ENCODE measurements at places on chromosomes 16 and 17.

GRCh38 chr17:58041161-58041560 is 34.1 kb upstream of the SRSF1 start:
- DNase-seq, result no peak

- no peak for DNase-seq
Measured at GRCh38 chr17:42155614-42156045, 841 bp upstream of the RAB5C start.

GRCh38 chr16:1466968-1467521 is 7.8 kb downstream of the CLCN7 start:
- DNase-seq, result no peak

DNA sequence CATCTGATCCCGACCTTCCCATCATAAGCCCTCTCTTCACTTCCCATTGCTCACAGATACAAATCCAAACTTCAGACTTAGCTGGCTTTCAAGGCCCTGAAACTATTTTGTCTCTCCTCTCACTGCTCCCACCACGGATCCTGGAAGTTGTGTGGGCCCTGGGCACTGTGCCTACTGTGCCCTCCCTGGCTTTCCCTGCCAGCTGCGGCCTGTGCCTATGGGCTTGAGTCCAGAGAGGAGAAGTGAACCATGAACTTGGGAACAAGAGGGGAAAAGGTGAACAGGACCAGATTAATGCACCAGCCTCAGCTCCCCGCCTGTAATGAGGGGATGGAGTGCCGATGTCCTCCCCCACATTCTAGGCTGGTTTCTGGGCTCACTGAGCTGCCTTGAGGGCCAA is 18.9 kb upstream of the KCNJ12 start:
- DNase-seq, result no peak

GRCh38 chr16:2273484-2273883 is 5.6 kb upstream of the RNPS1 start:
- no peak for DNase-seq

GRCh38 chr17:13562271-13562800 is 39.4 kb downstream of the HS3ST3A1 start:
- no peak for DNase-seq

GRCh38 chr16:60463986-60464385 is 1572.3 kb downstream of the CDH8 start:
- DNase-seq, result no peak

DNA sequence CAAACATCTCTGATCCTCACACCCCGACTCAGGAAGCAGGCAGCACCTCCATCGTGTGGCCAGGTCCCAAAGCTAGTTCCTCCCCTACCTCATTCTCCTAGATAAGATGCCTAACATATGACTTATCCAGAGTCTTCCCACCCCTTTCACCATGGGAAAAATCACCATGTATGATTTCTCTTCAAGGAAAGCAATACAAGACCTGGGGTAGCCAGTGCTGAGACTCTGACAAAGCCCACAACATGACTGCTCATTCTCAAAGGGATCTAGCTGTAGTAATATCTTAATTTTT is 45.1 kb downstream of the CMTM4 start:
- no peak for DNase-seq

DNA sequence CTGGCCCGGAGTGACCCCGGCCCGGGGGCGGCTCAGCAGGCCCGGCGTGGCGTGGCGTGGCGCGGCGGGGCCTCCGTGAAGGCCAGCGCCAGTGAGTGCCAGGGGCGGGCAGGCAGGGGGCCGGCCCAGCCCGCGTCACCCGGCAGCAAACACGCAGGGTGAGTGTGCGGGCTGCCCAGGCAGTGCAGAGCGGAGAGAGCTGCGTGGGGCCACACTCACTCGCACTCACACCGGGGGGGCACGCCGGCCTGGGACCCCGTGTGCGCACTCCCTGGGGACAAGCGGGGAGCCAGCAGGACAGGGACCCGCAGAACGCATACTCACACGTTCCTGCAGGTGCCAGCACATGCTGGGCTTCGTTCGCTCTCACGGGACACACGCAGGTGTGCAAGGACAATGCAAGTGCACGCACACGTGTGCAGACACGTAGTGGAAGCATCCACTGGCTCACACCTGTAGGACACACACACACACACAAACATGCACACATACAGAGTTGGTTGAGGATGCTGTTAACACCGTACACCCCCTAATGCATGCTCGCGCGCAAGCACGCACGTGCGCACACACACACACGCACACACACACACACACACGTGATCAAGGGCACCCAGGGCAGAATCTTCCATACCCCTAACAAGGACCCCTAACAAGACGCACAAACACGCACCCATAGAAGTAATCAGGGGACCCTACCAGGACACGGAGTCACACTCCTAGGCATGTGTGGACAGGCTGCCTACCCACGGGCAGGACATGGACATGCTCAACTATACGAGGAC is 7.7 kb downstream of the USP6 start:
- no peak for DNase-seq

- no peak for DNase-seq
Measured at GRCh38 chr17:47318197-47318918, 5.4 kb upstream of the EFCAB13 start.

DNA sequence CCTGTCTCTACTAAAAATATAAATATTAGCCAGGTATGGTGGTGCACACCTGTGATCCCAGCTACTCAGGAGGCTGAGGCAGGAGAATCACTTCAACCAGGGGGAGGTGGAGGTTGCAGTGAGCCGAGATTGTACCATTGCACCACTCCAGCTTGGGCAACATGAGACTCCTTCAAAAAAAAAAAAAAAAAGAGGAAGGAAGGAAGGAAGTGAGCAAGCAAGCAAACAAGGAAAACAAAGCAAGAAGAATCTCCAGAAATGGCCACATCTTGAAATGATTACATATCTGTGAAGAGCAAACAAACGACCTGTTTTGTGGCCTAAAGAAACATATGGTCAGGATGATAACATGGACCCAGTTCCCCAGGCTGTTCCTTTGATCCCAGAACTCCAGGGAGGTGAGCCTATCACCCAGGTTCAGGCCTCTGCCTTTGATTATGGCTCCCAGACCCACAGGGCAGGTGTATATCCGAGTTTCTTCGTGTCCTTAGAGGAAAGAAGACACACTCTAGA is 8.9 kb downstream of the ACOX1 start:
- no peak for DNase-seq

DNA sequence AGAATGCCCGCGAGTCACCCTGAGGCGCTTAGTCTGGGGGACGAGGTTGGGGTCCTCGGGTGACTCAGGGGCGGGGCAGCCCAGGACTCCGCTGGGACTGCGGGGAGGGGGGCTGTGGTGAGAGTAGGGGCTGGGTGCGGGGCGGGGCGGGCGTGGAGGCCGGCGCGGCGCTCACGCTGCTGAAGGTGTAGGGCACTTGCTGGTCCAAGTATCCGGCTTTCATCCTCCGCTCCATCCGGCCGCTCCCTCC is 832 bp downstream of the ETV4 start:
- DNase-seq, result peak; percentile 25

DNA sequence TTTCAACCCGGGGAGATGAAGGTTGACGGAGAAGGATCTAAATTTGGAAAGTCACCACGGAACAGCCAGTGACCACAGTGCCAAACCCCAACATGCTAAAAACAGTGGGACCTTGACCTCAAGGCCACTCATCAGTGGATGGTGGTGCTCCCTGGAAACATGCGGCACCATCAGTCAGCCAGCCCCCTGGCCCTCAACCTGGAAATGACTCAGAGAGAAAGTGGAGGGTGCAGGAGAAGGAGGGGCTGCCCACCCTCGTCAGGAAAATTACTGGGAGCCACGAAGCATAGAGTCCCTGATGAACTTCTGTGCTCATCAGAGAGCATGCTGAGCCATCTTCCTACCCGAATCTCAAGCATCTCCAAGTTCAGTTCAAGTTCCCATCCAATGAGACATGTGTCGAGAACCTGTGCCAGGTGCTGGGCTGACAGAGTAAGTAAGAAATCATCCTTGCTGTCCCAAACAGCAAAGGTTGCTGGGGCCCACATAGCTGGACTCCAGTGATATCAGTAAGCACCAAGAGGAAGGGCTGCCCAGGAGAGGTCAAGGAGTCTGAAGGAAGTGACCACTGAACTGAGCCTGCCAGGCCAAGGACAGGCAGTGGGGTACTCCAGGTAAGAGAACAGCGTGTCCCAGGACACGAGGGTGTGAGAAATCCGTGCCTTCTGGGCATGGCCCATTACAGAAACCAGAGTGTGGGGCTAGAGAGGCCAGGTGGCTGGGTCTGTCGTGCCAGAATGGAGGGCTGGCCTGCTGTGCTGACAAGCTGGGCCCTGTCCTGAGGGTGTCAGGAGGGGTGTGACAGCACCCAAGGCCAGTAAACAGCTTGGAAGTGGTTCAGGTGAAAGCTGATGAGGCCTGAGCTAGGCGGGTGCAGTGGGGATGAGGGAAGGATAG is 5.2 kb downstream of the PECAM1 start:
- DNase-seq, result peak; percentile 20

DNA sequence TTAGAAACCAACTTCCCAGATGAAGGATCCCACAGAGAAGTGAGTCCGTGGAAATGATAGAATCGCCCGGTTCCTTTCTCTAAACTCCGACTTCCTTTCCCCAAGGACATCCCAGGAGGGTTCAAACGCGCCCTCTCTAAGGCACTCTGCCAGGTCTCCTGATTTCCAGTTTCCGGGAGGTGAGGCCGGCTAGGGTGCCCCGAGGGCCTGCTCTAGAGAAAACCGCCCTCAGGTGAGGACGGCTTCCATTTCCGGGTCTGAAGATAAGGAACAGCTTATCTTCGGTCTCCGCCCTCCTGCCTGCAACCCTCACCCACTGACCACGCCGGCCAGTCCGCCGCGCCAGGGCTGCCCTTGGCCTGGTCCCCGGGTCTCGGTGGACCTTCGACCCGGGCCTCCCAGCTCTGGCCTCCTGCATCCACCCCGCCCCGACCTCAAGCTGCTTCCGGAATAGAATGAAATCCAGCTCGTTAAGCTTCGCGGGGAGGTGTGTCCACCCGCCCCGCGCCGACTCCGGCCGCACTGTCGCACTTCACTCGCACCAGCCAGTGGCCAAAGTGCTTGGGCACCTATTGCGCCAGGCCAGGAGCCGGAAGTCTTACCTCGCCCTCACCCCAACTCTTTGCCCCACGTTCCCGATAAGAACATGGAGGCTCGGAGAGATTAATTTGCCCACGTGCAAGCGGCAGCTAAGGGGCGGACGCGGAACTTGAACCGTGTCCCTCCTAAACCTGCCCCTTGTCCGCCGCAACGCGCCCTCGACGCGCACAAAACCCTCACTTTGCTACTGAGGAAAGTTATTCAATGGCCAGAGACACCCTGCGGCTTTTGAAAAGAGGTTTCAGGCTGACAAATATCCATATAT is 836 bp upstream of the MMP15 start:
- DNase-seq, result peak; percentile 30

GRCh38 chr17:40366861-40367518 is 2.5 kb upstream of the GJD3 start:
- DNase-seq, result no peak

DNA sequence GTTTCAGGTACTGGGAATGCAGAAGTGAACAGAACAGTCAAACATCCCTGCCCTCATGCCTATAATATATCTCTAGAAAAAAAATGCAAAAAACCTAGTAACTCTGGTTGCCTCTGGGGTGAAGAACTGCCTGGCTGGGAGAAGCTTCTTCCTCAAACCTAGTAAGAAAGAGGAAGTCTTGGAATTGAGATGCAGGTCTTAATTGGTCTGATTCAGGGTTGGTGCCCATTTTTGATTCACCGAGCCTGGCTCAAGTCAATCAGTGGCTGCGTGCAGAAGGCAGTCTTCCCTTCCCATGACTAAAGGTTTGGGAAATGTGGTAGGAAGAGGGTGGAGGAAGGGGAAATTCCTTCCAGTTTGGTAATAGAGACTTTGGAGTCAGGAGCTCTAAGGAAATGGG is 22.4 kb downstream of the CDRT15 start:
- no peak for DNase-seq

GRCh38 chr16:15792563-15792971 is 64.3 kb downstream of the MYH11 start:
- no peak for DNase-seq

DNA sequence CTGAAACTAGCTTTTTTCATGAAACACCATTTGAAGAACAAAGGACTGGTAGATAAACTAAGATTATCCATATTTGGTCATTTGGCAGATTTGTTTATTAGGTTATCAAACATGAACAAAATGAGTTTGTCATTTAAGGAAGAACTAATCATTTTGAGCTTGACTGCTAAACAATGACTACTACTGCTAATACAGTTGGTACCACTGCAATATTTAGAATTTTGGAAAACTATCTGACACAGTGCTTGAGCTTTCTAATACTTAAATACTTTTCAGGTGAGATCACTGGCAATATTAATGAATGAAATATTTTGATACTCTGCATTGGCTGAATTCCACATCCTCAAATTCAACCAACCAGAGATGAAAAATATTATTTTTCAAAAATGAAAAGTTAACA is 47.2 kb downstream of the MED13 start:
- no peak for DNase-seq

All from activated naive CD4-positive, alpha-beta T cell treated with Interleukin-2 at 50 U/mL for 16 hours (primary cell).